ENCODE measurements at places on chromosomes 7 and 10.
A peak's percentile ranks its signal among the peaks of the same experiment; 100 is the strongest.

DNA sequence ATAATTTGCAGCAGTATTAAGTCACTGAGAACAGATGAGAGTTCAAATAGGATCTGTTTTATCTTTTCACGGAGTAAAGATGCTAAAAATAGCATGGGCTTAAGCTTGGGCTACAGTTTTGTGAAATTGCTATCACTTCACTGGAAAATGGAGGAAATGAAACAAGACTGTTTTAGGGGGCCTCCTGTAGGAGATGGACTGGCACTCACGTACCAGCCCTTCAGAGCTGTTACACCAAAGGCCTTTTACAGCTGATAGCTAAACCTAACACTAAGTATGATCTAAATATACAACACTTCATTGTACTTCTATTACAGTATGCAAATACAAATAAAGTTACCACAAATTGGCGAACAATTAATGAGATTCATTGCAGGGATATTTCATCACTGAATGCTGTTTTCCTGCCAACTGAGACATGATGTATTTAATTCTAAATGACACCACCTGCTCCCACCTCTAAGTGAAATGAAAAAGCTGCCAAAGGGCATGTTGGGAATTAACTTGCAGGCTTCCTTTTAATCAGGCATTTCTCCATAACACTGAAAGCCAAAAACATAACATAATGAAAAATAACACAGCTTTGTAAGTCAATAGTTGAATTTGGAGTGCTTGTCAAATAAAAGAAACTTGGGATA lies 304.5 kb upstream of the LRRN3 start:
- no peak for DNase-seq

- peak; percentile 55 for DNase-seq
These were observed 744 bp downstream of the PPRC1 start for GRCh38 chr10:102133373-102134195.

- DNase-seq, result no peak
These were observed 642.8 kb upstream of the LRRTM3 start for GRCh38 chr10:66283064-66283463.

DNA sequence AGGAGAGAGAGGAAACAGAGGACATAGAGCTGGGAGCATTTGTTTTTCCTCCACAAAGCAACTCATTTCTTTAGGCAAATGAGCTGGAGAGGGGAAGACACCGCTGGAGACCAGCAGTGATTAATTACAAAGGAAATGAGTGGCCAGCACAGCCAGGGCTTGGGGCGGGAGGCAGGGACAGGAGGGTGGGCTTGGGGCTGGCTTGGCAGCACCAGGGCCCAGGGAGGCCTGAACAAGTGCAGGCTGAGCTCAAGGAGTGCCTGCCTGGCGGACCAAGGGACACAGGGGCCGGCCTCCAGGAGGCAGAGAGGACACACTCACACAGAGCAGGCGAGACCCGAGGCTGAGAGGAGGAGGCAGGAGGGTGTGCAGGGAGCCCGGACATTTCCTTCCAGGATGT lies 149.0 kb upstream of the UNC5B start:
- no peak for DNase-seq

- no peak for DNase-seq
These were observed 47.8 kb downstream of the SHH start for GRCh38 chr7:155764438-155764793.

- DNase-seq, result no peak
These were observed 28.3 kb upstream of the SVOPL start for GRCh38 chr7:138729444-138729843.

DNA sequence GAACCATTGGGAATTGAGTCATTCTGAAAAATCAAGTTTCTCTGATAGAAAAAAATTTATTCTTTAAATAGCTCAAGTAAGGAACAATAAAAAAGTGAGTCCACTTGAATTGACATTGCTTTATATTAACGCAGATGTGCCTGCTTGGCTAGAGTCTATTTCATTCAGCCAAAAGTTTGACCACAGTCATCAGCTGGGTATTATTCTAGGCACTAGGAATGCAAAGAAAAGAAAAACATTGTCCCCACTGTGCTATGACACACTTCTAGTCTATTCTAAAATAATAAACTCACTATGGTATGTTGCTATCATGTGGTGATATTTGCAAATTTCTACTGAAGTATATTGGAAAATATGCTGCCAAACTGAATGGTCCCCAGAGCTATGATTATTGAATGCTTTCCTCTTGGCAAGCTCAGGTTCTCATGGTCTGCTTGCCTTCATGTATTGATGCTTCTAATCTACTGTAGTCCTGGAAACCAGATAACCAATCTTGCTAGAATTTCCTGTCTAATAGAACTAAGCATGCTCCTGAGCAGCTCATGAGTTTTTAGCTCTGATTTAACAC lies 8.3 kb downstream of the SFRP4 start:
- DNase-seq, result no peak

DNA sequence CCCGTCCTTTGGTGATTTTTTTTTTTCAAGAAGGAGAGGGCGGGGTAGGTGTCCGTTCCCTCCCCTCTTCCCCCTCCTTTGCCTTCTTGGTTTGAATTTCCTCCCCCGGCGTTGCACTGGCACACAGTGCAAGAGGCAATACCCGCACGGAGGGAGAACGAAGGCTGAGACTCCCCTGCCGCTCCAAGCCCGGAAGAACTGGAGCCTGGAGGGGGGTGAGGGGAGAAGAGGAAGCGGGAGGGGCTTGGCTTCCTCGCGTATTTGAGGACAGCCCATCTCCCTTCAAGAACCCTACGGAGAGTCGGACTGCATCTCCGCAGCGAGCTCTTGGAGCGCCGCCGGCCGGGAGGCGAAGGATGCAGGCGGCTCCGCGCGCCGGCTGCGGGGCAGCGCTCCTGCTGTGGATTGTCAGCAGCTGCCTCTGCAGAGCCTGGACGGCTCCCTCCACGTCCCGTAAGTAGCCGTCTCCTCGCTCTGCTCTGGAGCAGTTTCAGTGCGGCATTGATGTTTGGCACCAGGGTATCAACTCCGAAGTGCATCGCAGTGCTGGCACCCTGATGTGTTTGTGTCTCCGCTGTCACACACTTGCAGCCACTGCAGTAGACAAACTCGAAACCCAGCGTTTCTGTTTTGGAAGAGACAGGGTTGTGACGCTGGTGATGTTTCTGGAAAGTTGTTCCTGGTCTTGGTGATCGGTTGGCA lies at the start of gene CNTNAP2:
Gene CNTNAP2, plus strand, starts transcription at position 281 of the 702 bp plus-strand sequence. Its CDS starts 76 bp downstream, at position 357.
- no peak for DNase-seq

GRCh38 chr10:102545997-102546396 lies 42.2 kb downstream of the SUFU start:
- DNase-seq, result no peak

- DNase-seq, result no peak
These were observed 31.8 kb downstream of the ZNF467 start for GRCh38 chr7:149741629-149742028.

DNA sequence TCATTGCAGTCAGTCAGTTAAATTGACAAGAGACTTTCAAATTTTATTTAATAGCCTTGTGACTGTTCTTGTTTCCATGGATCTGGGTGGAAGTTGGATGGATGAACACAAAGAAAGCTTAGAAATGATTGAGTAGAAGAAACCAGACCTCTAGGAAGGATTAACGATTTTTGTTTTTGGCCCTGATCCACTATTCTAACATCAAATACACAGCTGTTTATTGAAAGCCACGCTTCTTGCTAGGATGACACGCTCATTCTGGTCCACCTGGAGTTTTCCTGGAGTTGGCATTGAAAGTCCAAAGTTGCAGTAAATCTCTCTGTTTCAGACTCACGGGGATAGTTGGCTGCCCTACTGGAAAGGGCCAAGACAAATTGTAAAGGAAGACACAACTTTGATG lies 108.4 kb downstream of the KIF20B start:
- DNase-seq, result no peak

GRCh38 chr10:128642502-128642901 lies 516.3 kb upstream of the MKI67 start:
- no peak for DNase-seq

DNA sequence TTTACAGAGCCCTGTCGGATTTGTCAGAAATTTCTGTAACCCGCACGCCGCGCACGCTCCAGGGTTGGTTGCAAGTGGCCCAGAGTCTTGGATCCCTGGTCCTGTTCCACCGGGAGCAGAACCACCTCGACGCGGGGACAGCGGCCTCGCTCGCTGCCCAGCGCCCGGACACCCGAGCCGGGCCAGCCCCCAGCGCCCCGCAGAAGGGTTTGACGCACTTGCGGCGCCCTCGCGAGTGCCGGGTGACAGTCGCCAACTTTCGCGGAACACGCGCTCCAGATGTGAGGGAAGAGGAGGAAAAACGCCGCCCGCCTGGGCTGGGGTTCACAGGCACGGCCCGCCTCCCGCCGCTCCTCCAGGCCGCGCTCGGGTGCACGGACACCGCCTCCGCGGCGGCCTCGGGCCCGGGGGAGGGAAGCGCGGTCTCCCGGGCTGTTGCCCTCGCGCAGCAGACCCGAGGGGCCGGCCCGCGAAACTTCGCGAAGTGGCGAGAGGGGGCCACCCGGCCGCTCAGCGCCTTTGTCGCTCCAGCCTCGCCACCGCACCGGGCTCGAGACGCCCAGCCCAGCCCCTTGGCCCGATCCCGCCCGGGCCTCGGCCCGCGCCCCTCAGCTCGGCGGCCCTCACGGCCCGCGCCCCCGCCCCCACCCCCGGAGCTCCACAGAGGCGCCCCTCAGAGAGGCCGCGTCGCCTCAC lies 514 bp downstream of the RNF216 start:
- no peak for DNase-seq

GRCh38 chr10:26689399-26689798 lies 8.1 kb upstream of the PDSS1 start:
- DNase-seq, result no peak

- DNase-seq, result peak; percentile 11
These were observed 33.8 kb upstream of the ZFAND2A start for GRCh38 chr7:1193593-1194424.

- no peak for DNase-seq
These were observed 464.0 kb upstream of the ZMIZ1 start for GRCh38 chr10:78604721-78605120.

DNA sequence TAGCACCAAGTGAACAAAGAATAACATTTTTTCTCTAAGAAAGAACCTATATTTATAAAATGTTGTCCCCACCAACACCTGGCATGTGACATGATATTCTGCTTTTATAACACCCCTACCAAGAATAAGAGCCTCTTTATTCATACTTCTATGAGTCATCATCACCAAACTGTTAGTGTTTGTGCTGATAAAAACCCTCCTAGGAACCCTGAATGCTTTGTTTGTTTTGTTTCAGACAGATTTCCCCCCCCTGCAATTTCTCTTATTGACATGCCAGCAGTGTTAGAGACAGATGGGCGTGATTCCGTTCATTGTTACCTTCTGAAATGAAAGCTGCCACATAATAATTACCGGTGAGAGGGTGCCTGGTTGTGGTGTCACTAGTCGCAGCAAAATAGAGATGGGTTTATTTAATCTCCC lies 651.1 kb downstream of the SORCS1 start:
- DNase-seq, result no peak

DNA sequence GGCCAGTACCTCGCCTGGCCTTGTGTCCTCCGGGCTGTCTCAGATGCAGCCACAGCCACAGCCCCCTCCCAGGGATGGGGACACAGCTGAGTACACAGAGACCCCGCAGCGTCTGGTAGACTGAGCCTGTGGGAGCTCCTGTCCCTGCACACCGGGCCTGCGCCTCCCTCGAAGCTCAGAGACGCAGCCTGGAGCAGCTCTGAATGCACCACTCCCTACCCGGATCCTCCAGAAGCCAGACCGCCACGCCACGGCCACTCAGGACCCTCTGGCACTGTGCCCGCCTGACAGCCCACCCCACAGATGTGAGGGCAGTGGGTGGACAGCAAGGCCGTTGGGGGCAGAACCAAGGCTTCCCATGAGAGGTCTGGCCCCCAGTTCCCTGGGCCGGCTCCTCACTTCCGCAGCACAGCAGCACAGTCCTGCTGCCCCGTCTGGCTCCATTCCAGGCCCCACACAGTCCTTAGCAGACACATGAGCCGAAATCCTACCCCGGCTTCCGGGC lies 40.8 kb downstream of the PAPOLB start:
- no peak for DNase-seq

- peak; percentile 67 for DNase-seq
These were observed 98.8 kb upstream of the ZNF722 start for GRCh38 chr7:63899691-63900393.

DNA sequence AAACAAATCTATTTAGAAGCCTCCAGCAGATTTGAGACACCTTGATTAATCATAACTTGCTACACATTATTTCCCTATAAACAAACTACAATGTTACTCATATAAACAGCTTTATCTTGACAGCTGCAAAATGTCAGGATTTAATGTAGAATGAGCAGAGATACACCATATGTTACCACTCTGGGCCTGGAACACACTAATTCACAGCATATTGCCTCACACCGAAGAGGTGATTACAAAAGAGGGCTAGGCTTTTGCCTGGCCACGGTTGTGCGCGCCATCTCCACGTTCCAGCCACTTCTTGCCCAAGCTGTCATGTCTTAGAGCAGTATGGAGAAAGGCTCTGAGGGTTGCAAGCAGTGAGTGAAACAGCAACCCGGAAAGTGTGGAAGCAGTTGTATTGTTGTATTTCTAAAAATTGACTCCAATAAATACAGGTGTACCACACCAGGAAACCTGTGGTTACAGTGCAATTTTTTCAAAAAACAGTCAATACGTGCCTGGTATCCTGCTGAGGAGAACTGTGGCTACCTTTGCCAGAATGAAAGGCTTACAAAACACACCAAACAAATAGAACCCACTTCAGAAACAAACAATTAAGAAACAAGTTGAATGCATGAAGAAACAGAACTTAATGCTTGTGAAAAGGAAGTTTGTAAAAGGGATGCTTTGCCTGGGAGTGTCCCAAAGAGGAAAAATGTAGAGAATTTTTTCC lies 498.1 kb downstream of the PLXNA4 start:
- no peak for DNase-seq

DNA sequence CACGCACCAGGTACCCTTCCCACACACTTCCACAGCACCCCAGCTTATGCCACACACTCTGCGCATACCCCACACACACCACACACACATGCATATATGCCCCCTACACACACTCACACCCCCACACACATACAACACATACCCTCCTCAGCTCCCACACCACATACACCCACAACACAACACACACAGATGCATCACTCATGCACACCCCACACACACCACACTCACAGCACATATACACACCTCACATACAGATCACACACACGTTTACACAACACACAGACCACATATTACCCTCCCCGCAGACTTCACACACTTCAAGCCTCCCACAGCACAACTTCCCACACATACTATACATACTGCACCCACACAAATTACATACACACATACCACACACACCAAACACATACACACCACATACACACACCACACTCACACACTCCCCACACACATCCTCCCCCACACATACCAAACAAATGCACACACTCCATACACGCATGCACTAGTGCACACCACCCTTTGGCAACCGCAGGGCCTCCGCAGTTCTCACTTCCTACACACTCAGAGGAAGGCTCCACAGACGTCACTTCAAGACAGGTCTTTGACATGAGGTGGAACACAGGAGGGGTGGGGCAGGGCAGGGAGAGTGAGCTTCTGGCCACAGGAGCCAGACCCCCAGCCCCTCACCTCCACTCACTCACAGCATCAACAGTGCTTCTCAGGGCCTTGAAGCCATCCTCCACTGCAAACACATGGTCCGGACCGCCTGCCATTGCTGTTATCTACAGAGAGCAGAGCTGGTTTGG lies 18.5 kb upstream of the ANTXRL start:
- no peak for DNase-seq

- no peak for DNase-seq
These were observed 18.4 kb downstream of the SPOCK2 start for GRCh38 chr10:72069751-72070526.

Data from stimulated activated CD8-positive, alpha-beta memory T cell treated with anti-CD3 and anti-CD28 coated beads, Interleukin-12 subunit alpha, Interleukin-12 subunit beta, amount 100 ng/mL, for 4 hours (primary cell).